ENCODE measurements at places on chromosomes 13 and 19.
A peak's percentile ranks its signal among the peaks of the same experiment; 100 is the strongest.

DNA sequence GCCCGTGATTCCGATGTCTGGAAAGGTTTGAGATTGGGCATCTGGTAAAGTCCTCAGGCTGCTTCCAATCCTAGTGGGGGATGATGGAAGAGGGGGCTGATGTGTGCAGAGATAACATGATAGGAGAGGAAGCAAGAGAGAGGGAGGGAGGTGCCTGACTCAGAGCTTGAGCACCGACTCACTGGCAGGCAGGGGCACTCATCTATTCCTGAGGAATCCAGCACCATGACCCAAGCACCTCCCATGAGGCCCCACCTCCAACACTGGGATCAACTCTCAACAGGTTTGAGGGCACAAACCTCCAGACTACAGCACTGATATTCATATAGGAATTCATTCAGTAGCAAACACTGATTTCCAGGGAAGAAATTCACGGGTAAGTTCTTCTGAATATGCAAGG is 5.6 kb upstream of the SIGLEC9 start:
- no peak for DNase-seq

DNA sequence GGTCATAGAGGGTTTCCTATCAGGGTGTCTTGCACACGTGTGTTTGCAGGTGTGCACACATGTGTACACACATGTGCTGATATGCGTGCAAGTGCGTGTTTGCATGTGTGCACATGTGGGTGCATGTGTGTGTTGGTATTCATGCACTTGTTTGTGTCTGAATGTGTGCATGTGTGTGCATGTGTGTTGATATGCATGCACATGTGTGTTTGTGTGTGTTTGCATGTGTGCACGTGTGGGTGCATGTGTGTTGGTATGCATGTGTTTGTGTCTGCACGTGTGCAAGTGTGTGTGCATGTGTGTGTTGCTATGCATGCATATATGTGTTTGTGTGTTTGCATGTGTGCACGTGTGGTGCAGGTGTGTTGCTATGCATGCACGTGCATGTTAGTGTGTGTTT is 150.5 kb downstream of the SOX1 start:
- peak; percentile 23 for DNase-seq

DNA sequence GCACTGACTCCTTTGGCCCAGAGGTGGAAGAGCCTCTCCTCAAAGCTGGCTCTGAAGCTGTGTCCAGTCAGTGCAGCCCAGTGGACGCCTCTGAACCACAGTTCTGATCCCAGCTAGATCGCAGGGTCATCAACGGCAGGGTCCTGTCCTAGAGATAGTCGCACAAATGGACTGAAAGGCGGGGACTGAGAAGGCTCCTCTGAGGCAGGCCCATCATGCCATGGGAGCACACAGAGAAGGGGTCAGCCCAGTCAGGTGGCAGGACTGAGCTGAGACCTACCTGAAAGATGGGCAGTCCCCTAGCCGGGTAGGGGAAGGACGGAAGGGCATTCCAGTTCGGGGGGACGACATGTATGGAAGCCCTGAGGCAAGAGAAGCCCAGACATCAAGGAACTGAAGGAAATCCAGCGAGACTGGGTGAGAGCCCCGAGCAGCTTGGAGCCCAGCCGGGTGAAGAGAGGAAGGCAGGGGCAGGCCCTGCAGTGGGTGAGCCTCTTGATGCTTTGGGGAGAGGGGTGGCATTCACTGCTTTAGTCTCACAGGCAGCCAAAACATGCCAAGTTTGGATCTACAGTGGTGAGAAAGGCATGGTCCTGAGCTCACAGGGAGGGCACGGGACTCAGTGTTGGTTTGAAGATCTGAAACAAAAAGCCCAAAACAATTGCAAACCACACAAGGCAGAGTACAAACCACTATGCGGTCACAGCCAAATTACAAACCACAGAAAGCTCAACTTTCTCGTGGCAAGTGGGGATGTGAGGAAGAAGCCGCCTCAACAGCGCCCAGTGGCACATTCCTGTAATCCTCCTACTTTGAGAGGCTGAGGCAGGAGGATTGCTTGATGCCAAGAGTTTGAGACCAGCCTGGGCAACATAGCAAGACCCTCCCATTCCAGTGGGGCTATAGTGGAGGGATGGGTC is 10.0 kb downstream of the CALM3 start:
- no peak for DNase-seq

DNA sequence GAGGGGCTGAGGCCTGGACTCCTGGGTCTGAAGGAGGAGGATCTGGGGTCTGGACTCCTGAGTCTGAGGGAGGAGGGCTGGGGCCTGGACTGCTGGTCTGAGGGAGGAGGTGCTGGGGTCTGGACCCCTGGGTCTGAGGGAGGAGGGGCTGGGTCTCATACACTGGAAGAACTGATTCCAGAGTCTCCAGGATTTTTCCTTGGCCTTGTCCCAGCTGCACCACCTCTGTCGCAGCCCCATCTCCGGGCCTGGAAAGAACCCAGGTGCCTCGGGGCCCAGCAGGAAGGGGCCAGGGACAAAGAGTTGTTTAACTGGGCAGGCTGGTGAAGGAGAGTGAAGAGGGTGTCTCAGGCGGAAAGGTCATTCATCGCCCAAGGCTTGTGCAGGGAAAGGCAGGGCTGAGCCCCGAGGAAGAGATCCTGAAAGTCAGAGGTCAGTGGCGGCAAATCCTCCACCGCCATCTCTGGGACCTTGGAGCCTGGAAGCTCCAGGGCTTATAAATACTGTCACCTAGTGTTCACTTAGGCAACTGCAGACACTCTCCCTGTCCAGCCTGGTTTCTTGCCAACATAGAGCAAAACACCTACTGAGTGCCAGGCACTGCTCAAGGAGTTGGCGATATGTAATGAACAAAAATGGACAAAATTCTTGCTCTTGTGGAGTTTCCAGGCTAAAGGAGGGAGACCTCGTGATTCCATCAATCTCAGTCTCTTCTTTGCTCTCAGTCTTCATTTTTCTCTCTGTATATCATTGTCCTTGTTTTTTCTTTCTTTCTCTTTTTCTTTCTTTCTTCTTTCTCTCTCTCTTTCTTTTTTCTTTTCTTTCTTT is 4.4 kb upstream of the KCNN4 start:
- peak; percentile 86 for DNase-seq

DNA sequence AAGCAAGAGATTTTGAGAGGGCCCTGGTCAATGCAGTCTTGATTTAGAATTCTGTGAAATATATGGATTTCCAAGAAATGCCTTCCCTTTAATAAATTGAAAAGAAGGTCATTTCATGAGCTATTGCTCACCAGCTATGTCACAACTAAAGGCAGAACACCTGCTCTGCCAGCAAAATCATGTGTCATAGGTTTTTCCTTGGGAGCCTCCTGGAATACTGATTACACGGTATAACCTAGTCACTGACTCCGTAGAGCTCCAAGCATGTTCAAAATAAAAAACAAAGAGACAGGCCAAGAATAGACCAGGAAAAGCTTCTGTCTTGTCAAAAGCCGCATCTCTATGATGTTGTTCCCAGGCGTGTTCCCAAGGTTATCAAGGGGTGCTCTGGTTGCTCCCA is 45.5 kb downstream of the HSPH1 start:
- no peak for DNase-seq

- DNase-seq: no peak
Measured at GRCh38 chr19:410243-410781, 1.4 kb upstream of the C2CD4C start.

- no peak for DNase-seq
Measured at GRCh38 chr13:44072536-44072935, 192.8 kb downstream of the LACC1 start.

GRCh38 chr13:73661687-73662425 is 472.3 kb downstream of the KLF12 start:
- no peak for DNase-seq

DNA sequence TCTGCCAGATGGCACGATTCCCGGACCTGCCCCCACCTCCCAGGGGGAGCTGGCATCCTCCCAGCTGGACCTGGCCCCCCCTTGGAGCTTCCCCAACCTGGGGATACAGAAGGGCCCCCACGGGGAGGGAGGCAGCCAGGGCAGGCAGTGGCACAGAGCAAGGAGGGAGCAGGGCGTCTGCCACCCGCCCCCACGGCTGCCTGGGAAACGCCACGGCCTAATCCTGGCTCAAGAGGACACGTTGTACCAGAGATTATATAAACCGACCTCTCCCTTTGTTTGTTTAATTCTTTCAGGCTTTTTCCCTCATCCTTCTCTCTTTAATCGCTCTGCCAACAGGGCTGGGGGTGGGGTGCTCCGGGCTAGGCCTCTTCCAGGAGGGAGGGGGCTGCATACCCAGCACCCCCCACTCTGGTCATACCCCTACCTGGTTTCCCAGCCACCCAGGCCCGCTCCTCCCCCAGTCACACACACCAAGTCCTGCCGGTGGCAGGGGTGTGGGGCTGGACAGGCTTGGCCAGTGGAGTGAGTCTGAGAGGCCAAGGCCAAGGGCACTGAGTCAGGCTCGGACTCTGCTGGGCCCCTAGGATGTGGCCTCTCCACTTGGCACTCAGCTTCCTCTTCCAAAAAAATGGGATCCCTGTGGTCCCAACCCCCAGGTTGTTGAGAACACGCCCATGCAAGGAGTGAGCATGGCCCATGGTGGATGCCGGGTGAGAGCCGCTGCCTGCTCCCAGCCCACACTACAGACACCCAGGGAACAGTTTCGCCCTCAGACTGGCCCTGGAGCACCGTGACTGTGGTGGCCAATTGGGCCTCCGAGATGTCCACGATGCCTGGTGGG is 29.5 kb upstream of the NFIC start:
- peak; percentile 62 for DNase-seq

DNA sequence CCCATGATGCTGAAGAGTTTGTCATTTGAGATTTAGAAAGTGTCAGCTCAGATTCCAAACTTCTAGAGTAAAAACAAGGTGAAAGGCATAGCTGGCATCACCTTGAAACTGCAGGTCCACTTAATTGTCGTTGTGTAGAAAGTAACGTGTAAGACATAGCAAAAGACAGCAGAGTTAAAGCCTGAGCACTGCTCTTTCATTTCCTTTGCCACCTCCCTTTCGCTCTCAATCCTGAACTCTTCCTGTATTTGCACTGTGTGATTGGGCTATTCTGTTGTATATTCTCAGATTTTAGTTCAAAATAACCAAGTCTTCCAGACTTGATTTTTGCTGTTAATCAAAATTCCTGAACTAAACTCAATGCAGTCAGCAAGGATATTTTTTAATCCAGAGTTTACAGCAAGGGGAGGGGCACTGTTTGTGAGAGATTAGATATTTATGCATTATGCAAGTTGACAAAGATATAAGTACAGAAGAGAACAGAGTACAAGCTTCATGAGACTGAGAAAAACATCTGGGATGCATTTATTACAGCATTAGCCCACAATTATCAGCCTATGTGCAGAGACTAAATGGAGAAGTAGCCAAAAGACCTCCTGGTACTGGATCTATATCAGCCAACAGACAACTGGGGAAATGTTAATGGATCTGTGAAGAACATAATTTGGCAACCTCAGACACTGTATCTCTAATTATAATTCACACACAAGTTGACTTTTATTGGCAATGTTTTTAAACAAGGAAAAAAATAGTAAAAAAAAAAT is 328.6 kb downstream of the SUCLA2 start:
- DNase-seq: no peak

DNA sequence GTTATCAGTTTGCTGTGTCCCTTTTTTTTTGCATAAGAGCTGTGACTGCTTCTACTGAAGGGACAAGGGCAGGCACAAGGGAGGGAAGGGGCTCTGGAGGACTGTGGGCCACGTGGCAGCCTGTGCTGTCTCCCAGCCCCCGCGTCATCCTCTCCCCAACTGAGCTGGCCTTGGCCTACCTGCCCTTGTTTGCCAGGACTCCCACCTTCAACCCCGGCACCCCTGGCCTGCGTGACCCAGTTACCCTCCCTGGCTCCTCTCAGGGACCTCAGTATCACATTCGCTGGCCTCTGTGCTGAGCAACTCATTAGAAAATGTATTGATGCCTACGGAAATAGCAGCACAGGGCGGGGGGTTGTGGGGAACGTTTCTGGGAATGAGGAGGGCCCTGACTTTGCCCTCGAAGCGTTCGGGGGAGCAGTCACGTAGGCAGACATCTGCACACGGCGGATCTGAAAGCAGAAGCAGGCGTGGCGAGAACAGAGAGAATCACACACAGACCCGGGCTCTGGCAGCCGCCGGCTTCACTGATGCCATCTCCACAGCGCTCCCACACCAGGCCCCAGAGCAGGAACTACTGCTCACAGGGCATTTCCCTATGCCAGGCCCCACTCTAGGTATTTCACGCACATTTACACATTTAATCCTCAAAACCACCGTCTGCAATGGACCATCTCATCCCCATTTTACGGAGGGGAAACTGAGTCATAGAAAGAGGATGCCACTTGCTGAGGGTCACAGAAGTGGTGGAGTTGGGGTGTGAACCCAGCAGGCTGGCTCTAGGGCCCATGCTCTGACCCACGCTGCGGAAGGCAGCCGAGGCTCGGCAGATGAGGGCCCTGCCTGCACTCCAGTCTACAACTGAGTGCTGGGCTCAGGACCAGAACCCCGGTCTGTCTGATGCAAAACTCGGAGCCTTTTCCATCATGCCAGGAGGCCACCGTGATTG is 5.7 kb upstream of the ATF5 start:
- no peak for DNase-seq

DNA sequence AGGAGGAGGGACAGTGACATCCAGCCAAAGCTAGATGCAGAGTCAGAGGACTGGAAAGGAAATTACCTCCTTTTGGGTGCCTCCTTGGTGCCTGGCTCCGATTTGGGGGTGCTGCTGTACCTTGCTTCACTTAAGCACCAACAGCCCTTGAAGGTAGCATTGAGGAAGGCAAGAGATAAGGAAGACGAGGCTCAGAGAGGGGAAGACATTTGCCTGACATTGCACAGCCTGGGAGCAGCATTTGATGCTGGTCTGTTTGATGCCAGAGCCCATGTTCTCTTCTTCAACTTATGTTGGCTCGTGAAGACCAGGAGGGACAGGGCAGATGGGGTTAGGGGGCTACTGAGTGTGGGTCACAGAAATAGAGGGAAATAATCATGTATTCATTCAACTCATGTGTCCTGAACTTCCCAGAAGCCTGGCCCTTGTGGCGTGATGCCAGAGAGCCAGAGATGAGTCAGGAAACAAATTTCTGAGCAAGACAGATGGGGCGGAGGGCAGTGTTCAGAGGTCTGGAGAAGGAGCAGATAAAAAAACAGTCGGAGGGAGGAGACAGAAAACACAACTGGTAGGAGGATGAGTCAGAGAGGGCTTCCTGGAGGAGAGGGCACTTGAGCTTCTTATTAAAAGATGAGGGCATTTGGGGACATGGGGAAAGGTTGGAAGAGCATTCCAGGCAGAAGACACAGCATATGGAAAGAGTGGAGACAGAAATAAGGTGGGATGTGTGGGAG is 3.0 kb upstream of the C19orf81 start:
- DNase-seq: no peak

DNA sequence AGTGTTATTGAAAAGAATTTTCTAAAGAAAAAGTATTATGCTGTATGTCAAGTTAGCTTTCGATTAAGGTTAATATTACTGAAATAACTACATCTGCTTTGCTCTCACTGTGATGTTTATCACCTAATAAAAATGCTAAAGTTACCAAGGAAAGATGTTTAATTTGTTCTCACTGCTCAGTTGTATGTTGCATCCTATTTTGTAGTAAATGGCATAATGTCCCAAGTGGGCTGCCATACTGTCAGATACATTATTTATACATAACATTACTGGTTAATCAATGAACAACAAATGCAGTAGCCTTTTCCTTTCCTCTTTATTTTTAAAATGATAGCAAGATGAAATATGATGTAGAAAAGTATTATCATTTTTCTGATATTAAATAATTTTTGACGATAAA is 226.3 kb upstream of the DACH1 start:
- DNase-seq: no peak

GRCh38 chr19:390386-391206 is 18.4 kb downstream of the C2CD4C start:
- DNase-seq: no peak

Data from PC-9 (cell line).